ENCODE measurements at places on chromosomes 5 and 9.
A peak's percentile ranks its signal among the peaks of the same experiment; 100 is the strongest.

DNA sequence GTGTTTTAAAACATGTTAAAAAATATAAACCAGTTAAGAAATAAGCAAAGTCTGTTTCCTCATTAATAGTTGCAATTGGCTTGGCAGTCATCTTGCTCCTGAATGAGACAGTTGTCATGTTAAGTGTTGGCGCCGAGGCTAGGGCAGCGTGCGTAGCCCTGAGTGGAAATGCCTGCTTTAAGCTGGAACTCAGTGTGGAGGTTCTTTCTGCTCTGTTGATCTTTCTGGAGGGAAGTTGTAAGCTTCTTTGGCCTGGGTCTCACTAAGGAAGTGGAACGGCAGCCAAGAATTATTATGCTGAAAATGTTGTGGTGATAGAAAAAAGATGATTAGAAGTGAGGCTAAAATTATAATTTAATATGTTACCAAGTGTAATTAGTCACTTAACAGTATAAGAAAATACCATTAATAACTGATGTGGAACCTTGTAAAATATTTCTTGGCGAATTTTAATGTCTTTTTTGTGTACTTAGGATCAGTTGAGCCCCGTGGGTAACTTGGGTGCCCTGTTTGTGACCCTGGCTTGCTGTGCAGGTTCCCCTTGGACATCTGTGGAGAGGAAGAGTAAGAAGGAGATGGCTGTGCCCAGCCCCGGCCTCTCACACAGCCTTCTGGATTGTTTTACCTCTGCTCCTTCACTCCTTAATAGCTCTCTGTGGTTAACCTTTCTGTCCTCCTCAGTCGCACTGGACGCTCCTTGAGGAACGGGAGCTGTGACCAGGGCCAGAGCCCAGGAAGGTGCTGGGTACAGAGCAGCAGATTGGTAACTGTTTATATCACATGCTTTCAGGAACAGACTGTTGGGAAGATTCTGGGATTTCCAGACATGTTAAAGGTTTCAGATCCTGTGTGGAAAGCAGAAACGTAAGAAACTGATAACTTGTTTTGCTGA lies 31.0 kb downstream of the PCBD2 start:
- H3K36me3 ChIP-seq, result no peaks in the 10 kb centered on the region
- no peak for DNase-seq

DNA sequence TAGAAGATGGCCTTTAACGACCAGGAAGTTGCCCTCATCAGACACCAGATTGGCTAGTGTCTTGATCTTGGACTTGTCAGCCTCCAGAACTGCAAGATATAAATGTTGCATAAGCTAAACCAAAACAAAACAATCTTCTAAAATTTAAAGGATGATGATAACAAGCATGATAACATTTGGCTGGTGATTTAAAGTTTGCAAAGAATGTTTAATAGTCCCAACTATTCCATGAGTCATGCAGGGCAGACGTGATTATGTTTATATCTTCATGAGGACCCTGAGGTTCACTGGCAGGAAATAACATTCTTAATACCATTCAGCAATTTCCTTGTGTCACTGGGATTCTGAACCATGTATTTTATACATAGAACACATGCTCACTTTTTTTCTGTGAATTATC lies 319.8 kb downstream of the HCN1 start:
- DNase-seq, result no peak
- no peaks in the 10 kb centered on the region for H3K27me3 ChIP-seq
- no peaks in the 10 kb centered on the region for H3K4me1 ChIP-seq
- H3K27ac ChIP-seq, result no peak overlapping the region
- no peaks in the 10 kb centered on the region for H3K36me3 ChIP-seq

GRCh38 chr5:121497176-121497575 lies 354.5 kb upstream of the FTMT start:
- no peaks in the 10 kb centered on the region for H3K27me3 ChIP-seq
- no peak overlapping the region for H3K27ac ChIP-seq
- H3K4me1 ChIP-seq, result no peaks in the 10 kb centered on the region
- no peak for DNase-seq

GRCh38 chr5:124193371-124193789 lies 553.1 kb downstream of the ZNF608 start:
- no peaks in the 10 kb centered on the region for H3K27me3 ChIP-seq
- no peak overlapping the region for H3K4me3 ChIP-seq
- no peaks in the 10 kb centered on the region for H3K4me1 ChIP-seq
- no peak for DNase-seq

- no peak for DNase-seq
- H3K4me1 ChIP-seq, result no peaks in the 10 kb centered on the region
- no peaks in the 10 kb centered on the region for H3K27me3 ChIP-seq
Measured at GRCh38 chr9:128116104-128117083, 11.1 kb downstream of the PTGES2 start.

DNA sequence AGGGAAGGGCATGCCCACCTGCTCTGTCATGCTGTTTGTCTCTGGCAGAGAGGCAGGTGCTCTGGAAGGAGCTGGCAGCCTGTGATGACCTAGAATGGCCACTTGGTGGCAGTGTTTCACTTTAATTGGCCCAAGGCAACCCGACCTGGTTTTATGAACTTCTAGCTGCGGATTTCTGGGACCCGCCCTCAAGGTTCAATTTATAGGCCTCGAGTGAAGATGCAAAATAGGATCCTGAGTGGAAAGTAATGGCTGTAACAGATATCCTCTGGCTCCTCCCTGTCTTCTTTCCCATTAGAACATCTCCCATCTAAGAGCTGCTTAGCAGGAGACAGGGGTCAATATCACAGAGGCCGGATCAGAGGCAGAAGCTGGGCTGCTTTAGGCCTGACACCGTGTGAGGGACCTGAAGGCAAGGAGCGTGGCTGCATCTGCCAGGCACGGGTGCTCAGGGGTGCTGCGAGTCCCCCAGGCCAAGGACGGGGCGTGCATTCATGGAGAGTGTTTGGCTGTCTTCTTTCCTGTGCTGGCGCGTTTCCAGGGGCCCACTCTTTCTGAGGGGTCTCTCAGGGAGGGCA lies 56.7 kb upstream of the SLC28A3 start:
- DNase-seq, result peak; percentile 76
- H3K27me3 ChIP-seq, result no peaks in the 10 kb centered on the region
- no peaks in the 10 kb centered on the region for H3K36me3 ChIP-seq
- no peaks in the 10 kb centered on the region for H3K4me1 ChIP-seq
- no peak overlapping the region for H3K4me3 ChIP-seq
- H3K27ac ChIP-seq, result no peak overlapping the region
